ENCODE measurements at places on chromosomes 7 and 10.
A peak's percentile ranks its signal among the peaks of the same experiment; 100 is the strongest.

DNA sequence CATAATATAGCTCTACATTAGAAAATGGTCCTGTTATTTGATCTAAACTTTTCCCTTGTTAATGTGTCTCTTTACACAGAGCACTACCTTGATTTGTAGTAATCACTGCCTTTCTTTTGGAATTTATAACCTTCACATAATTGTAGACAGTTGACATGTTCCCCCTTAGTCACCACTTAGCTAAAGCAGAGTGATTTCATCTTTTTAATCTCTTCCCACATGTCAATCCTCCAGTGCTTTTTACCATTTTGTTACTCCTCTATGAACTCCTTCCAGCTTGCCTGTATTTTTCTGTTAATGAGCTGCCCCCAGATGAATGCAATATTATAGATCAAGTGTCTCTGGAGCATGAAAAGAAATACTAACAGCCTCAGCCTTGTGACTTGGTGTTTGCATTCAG lies 2.6 kb upstream of the PPP1R3A start:
- H3K36me3 ChIP-seq, result no peaks in the 10 kb centered on the region
- H3K4me1 ChIP-seq, result no peaks in the 10 kb centered on the region
- no peaks in the 10 kb centered on the region for H3K27me3 ChIP-seq
- no peak overlapping the region for H3K4me3 ChIP-seq

DNA sequence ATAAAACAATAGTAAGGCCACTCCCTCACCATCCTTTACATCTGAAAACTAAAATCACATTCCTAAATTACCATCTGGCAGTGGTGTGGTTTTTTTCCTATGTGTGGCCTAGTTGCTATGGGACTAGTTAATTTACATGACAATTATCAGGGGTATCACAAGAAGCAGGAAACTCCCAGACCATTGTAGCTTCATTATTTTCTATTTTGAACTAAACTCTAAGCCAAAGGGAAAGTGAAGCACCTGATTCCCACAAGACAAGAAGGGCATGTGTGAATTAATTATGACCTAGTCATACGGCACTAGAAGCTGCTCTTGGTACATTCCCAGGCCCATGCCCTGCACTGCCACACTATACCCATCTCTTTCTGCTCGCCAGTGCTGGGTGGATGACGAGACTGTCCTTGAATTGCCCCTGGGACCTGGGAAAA lies 103.4 kb downstream of the ATXN7L1 start:
- no peaks in the 10 kb centered on the region for H3K36me3 ChIP-seq
- H3K27me3 ChIP-seq, result no peaks in the 10 kb centered on the region
- H3K27ac ChIP-seq, result no peak overlapping the region
- no peak for DNase-seq
- no peak overlapping the region for H3K4me3 ChIP-seq
- H3K4me1 ChIP-seq, result no peaks in the 10 kb centered on the region

GRCh38 chr7:128373606-128374005 lies 12.1 kb upstream of the PRRT4 start:
- peaks cover 13% of the 10 kb centered on the region for H3K27me3 ChIP-seq
- H3K4me3 ChIP-seq, result no peak overlapping the region
- H3K27ac ChIP-seq, result no peak overlapping the region
- DNase-seq, result no peak
- H3K36me3 ChIP-seq, result no peaks in the 10 kb centered on the region

GRCh38 chr7:105010504-105011130 lies 3.4 kb upstream of the KMT2E start:
- no peaks in the 10 kb centered on the region for H3K27me3 ChIP-seq
- peaks cover 40% of the 10 kb centered on the region for H3K4me1 ChIP-seq
- peak overlapping the region; percentile 99 for H3K4me3 ChIP-seq
- no peak for DNase-seq
- H3K36me3 ChIP-seq, result peaks cover 62% of the 10 kb centered on the region
- H3K27ac ChIP-seq, result peak overlapping the region; percentile 100

DNA sequence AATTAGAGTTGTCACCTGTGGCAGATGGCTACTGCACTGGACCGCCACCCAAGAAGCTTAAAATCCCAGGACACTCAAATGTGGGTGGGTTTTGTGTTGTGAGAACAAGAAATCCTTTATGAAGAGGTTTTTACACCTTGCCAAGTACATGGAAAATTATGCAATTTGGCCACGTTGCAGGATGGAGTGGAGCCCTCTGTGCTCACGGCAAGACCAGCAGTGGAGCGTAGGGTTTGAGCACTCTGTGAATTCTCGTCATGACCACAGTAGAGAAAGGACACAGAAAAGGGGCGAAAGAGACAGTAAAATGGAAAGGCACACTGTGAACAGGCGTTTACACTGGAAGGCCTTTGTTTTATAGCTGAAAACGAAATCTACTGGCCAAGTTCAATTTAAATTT lies 222.6 kb downstream of the ADARB2 start:
- no peaks in the 10 kb centered on the region for H3K36me3 ChIP-seq
- no peaks in the 10 kb centered on the region for H3K27me3 ChIP-seq
- H3K27ac ChIP-seq, result no peak overlapping the region
- no peak for DNase-seq
- H3K4me1 ChIP-seq, result no peaks in the 10 kb centered on the region
- H3K4me3 ChIP-seq, result no peak overlapping the region

Data from activated CD4-positive, alpha-beta T cell treated with anti-CD3 and anti-CD28 coated beads, Interleukin-2, amount 10 ng/mL, durations not matched to agents 7 days and 5 days (primary cell).